Smooth muscle cell of the umbilical artery (primary cell): ENCODE measurements at places on chromosomes 2 and 18. TPM values are rescaled to one million over a fixed set of nuclear protein-coding genes. Genes with fewer than 3 reads are reported as not detected.

Gene NCOA1
- total RNA-seq, result 9.8 and 11.7 TPM in 2 replicates

Gene RBM44
- total RNA-seq, result 0.18 and 0.30 TPM in 2 replicates

Gene UNC50
- total RNA-seq, result 46.8 and 63.2 TPM in 2 replicates

Gene ZC3H8
- total RNA-seq, result 6.6 and 6.8 TPM in 2 replicates

Gene RFTN2
- 4.2 and 5.9 TPM in 2 replicates for total RNA-seq

Gene FNDC4
- 10.7 and 17.3 TPM in 2 replicates for total RNA-seq

Gene CFLAR
- total RNA-seq, result 91.2 and 126 TPM in 2 replicates

Gene ATOH8
- 4.7 and 15.4 TPM in 2 replicates for total RNA-seq

Gene GPR35
- total RNA-seq, result 0.30 and 1.3 TPM in 2 replicates

Gene HJURP
- 1.5 and 9.4 TPM in 2 replicates for total RNA-seq

Gene RNF144A
- total RNA-seq, result 1.8 TPM in 2 replicates

Gene TTC32
- 6.0 and 6.2 TPM in 2 replicates for total RNA-seq

Gene KCNG2
- total RNA-seq, result not detected in 2 replicates

Gene MARS2
- total RNA-seq, result 4.8 and 6.7 TPM in 2 replicates

Gene PTPRM
- total RNA-seq, result 46.0 and 50.6 TPM in 2 replicates

Gene MBP
- total RNA-seq, result 7.7 and 8.9 TPM in 2 replicates

Gene ALK
- total RNA-seq, result not detected in 2 replicates

Gene CTDSP1
- 35.0 and 39.5 TPM in 2 replicates for total RNA-seq

Gene IL1F10
- total RNA-seq, result not detected in 2 replicates

Gene ERBB4
- 0.42 and 0.59 TPM in 2 replicates for total RNA-seq

Gene NT5DC4
- not detected in 2 replicates for total RNA-seq

Gene KIAA2012
- under 0.01 and 0.09 TPM in 2 replicates for total RNA-seq

Gene CYP27C1
- total RNA-seq, result not detected in 2 replicates

Gene MC5R
- not detected in 2 replicates for total RNA-seq

Gene ACADL
- total RNA-seq, result 0.05 and 0.59 TPM in 2 replicates

Gene GGCX
- total RNA-seq, result 75.5 and 87.9 TPM in 2 replicates

Gene FAP
- total RNA-seq, result 272 and 526 TPM in 2 replicates

Gene DRC1
- under 0.01 TPM in 1 of 2 replicates, not detected in the other for total RNA-seq

Gene RGPD8
- 18.4 and 22.1 TPM in 2 replicates for total RNA-seq

Gene FAHD2B
- 6.0 and 9.8 TPM in 2 replicates for total RNA-seq
